ENCODE measurements at places on chromosomes 2 and 18. TPM values are rescaled to one million over a fixed set of nuclear protein-coding genes. Genes with fewer than 3 reads are reported as not detected.

Gene VIT
- 0.37 TPM for total RNA-seq

Gene GPAT2
- 13.7 TPM for total RNA-seq

Gene SNRNP27
- total RNA-seq, result 61.5 TPM

Gene MAL
- not detected for total RNA-seq

Gene RBM44
- total RNA-seq, result 0.25 TPM

Gene DIPK1C
- not detected for total RNA-seq

Gene TMEM198
- 0.77 TPM for total RNA-seq

Gene XRCC5
- total RNA-seq, result 386 TPM

Gene XIRP2
- total RNA-seq, result 1.2 TPM

Measured in uterine smooth muscle cell (primary cell).